ENCODE measurements at places on chromosomes 7 and 10. TPM values are rescaled to one million over a fixed set of nuclear protein-coding genes. Genes with fewer than 3 reads are reported as not detected.

- H3K27me3 ChIP-seq, result no peaks in the 10 kb centered on the region
- no peak overlapping the region for H3K27ac ChIP-seq
- H3K4me1 ChIP-seq, result no peaks in the 10 kb centered on the region
These were observed 126.9 kb downstream of the RPS24 start for GRCh38 chr10:78160591-78160990.

DNA sequence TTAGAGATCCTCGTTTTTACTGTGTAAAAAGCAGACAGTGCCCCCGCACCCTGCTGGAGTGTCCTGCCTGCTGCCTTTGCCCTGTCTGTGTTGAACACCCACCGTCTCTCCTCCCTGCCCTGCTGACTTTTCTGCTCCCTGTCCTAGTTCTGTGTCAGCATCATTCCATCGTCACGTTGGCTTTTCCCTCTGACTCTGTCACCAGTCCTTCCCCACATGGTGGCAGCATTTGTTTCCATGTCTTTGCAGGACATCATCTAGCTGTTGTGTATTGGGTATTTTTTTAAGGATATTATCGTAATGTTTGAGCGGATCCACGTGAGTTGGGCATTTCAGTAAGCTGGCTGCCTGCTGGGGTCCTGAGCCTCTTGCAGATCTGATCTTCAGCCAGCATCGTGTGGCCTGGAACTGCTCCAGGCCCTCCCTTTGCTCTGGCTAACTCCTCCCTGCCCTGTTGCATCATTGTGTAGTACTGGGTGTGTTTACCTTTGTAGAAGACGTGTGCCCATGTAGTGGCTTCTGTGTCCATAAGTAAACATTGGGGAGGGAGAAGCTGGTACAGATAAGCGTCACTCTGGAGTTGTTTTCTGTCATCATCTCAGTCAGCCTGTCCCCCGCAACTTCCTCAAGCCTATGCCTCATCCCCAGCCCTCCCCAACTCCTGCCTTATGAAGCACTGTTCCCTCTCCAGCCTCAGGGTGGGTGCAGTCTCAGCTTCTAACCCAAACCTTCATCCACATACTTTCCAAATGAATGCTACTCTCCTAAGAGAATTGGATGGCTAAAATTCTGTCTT lies 44.3 kb downstream of the TRRAP start:
- H3K4me3 ChIP-seq, result no peak overlapping the region
- H3K36me3 ChIP-seq, result no peaks in the 10 kb centered on the region
- H3K27ac ChIP-seq, result no peak overlapping the region
- no peaks in the 10 kb centered on the region for H3K27me3 ChIP-seq
- DNase-seq, result peak; percentile 92
- H3K4me1 ChIP-seq, result peaks cover 10% of the 10 kb centered on the region

DNA sequence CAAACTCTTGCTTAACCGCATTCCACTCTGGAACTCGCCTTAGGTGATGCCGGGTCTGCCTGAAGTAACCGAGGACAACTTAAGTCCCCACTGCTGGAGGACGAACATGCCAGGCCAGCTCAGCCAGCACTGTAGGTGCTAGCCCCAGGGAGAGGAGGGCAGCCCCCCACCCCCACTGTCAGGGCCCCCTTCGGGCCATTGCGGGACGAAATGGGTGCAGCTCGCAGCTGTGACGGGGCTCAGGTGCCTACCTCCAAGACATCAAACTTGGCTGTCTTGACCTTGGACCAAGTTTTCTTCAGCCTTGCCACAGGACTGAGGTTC lies 60.4 kb downstream of the CSGALNACT2 start:
- H3K36me3 ChIP-seq, result no peaks in the 10 kb centered on the region
- H3K4me1 ChIP-seq, result no peaks in the 10 kb centered on the region
- DNase-seq, result no peak
- no peak overlapping the region for H3K27ac ChIP-seq

DNA sequence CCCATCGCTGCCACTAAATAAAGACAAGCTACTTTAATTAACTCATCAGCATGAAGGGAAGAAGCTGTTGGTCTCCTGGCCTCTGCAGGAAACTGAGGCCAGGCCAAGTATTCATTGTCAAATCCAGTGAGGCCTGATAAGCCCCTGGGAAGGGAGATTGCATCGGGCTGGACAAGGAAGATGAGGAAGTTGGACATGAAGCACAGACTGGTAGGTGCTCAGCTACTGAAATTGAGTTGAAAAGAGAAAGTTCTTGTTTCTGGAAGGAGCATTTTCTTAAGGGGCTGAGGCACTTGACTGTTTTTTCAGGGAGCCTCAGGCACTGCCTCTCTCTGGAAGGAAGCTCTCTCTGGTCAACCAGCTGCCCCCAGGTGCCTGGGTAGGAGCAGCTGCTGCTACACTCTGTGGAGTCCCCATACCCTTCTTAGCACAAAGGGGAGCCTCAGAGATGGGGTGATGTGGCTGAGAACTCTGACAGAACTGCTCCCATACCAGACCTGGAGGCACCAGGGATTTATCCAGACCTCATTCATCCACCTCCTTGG lies 90.3 kb upstream of the IKZF1 start:
- no peaks in the 10 kb centered on the region for H3K36me3 ChIP-seq
- no peak overlapping the region for H3K4me3 ChIP-seq
- no peak overlapping the region for H3K27ac ChIP-seq
- H3K4me1 ChIP-seq, result no peaks in the 10 kb centered on the region
- H3K27me3 ChIP-seq, result no peaks in the 10 kb centered on the region

DNA sequence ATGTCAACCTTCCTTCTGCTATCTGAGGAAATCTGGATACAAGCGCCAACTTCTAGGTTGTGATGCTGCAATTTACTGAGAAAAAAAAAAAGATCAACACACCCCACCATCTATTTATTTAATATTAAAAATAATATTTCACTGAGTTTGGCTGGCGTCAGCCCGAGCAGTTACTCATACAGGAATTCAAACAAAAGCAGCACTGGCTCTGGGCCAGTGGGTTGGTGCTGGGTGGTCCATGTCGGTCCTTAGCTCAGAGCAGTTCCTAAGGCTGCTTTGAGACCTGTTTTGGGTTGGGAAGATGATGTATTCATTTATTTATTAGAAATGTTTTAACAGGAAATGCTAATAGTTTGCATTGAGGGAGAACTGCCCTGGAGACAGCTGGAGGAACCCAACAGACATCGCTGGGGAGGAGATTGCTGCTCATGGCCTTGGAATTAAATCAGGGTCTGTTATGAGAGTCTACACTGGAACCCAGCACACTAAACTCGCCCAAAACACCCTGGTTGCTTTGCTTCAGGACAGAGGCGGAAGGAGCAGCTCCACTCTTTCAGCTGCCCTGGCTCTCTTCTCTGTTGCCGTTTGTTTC lies 36.3 kb upstream of the GOT1 start:
- no peaks in the 10 kb centered on the region for H3K27me3 ChIP-seq
- H3K4me1 ChIP-seq, result no peaks in the 10 kb centered on the region
- H3K36me3 ChIP-seq, result no peaks in the 10 kb centered on the region

GRCh38 chr7:67309764-67310549 lies 313.3 kb downstream of the TYW1 start:
- no peak overlapping the region for H3K4me3 ChIP-seq
- DNase-seq, result no peak
- H3K27me3 ChIP-seq, result no peaks in the 10 kb centered on the region
- H3K36me3 ChIP-seq, result peaks cover 23% of the 10 kb centered on the region

GRCh38 chr7:91653286-91653685 lies 227.2 kb downstream of the MTERF1 start:
- H3K4me3 ChIP-seq, result no peak overlapping the region
- H3K36me3 ChIP-seq, result no peaks in the 10 kb centered on the region
- H3K4me1 ChIP-seq, result no peaks in the 10 kb centered on the region
- H3K27ac ChIP-seq, result no peak overlapping the region
- no peak for DNase-seq

GRCh38 chr7:148060724-148061123 lies 529.8 kb upstream of the C7orf33 start:
- no peaks in the 10 kb centered on the region for H3K36me3 ChIP-seq
- no peaks in the 10 kb centered on the region for H3K4me1 ChIP-seq
- H3K27ac ChIP-seq, result no peak overlapping the region
- no peak overlapping the region for H3K4me3 ChIP-seq
- H3K27me3 ChIP-seq, result no peaks in the 10 kb centered on the region

DNA sequence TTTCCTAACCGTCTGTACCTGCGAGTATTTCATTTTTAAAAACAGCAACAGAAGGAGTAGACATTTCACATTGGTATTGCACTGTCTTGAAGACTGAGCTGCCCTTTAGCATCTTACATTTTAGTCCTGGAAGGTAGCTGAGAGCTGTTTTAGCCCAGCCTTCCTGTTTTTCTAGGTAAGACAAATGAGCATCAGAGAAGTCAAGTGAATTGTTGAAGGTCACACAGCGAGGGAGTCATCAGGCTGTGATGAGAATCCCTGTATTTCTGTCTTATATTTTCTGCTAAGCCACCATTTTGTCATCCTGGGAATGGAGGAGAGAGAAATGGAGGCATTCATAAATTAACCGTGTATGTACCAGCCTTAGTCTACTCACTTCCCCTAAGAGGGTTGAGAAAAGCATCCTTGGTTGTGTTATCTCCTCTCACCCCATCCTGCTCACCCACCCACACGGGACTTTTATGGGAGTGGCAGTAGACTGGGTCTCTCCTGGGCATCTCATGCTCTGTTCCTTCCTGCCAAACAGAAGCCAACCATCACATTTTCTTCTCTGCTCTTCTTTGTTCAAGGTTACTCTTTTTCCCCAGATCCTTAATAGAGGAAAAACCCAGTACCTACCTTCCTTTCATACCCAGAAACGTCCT lies 8.5 kb downstream of the RBM20 start:
- H3K27me3 ChIP-seq, result no peaks in the 10 kb centered on the region
- no peak for DNase-seq
- H3K36me3 ChIP-seq, result no peaks in the 10 kb centered on the region
- no peak overlapping the region for H3K27ac ChIP-seq
- no peaks in the 10 kb centered on the region for H3K4me1 ChIP-seq

DNA sequence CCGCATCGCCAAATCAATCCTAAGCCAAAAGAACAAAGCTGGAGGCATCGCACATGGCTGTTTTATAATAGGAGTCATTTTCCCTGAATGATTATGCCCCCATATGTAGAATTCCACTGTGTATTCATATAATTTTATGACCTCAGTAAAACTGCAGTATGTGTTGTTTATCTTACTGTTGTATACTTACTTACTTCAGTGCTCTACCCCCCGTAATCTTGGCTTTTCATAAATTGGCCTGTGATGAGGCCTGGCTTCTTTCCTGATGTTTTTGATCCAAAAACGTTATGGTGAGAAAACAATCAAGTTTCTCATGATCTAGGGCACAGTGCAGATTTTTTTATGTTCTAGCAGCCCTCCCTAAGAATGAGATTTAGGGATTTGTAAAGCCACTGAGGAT lies 306.4 kb upstream of the FZD1 start:
- DNase-seq, result no peak
- H3K27ac ChIP-seq, result no peak overlapping the region

DNA sequence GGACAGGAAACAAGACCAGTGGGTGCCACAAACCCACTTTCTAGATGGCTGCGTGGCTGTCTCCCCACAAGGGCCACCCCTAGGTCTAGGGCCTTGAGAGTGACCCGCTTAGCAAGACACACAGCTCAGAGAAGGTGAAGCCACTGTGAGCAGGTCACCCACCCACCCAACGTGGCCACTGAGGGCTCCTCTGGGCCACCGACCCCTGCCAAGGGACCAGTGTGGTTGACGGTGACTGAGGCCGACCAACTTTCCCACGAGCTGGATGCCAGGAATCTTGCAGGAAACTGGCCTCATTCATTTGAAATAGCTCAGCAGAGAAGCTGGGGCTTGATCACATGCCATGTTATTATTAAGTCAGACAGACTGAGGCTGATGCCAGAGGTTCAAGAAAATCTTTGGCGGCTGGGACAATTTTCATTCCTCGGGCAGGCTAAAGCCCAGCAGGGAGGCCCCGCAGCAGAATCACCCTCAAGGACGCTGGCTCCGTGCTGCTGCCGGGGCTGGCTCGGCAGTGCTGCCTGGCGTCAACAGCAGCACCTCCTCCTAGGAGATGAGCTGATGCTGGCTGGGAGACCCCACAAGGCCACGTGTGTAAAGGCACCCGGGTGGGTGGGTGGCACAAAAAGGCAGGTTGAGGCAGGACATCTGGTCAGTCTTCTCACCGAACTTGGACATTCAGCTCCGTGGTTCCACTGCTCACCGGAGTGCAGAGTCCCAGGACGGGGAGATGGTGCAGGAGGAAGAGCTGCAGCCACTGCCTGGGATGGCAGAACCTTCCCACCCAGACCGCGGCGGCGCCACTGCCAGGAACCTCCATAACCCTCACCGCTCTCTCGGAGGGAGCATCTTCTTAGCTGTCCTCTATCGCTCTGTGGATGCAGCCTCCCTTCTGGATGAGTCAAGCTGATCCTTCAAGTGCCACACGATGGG lies 57.8 kb downstream of the ZRANB1 start:
- H3K27ac ChIP-seq, result no peak overlapping the region
- H3K27me3 ChIP-seq, result no peaks in the 10 kb centered on the region
- peak; percentile 40 for DNase-seq
- no peaks in the 10 kb centered on the region for H3K36me3 ChIP-seq
- H3K4me1 ChIP-seq, result no peaks in the 10 kb centered on the region

DNA sequence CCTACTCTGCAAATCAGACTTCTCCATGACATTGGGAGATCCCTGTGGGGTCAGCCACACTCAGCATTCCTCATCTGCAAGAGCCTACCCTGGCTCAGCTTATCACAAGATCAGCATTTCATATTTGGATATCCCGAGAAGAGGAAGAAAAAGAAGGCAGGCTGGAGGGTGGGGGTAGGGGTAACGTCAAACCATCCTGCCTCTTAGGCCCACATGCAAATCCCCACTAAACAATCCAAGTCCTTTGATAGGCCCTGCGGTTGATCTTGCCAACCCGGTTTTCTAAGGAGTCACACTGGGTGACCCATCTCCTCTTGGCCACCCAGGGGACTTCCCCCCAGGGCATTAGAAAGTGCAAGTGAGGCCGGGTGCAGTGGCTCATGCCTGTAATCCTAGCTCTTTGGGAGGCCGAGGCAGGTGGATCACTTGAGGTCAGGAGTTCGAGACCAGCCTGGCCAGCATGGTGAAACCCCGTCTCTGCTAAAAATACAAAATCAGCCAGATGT lies 128.0 kb upstream of the CALN1 start:
- H3K36me3 ChIP-seq, result no peaks in the 10 kb centered on the region
- H3K27me3 ChIP-seq, result no peaks in the 10 kb centered on the region
- no peak for DNase-seq
- no peaks in the 10 kb centered on the region for H3K4me1 ChIP-seq

DNA sequence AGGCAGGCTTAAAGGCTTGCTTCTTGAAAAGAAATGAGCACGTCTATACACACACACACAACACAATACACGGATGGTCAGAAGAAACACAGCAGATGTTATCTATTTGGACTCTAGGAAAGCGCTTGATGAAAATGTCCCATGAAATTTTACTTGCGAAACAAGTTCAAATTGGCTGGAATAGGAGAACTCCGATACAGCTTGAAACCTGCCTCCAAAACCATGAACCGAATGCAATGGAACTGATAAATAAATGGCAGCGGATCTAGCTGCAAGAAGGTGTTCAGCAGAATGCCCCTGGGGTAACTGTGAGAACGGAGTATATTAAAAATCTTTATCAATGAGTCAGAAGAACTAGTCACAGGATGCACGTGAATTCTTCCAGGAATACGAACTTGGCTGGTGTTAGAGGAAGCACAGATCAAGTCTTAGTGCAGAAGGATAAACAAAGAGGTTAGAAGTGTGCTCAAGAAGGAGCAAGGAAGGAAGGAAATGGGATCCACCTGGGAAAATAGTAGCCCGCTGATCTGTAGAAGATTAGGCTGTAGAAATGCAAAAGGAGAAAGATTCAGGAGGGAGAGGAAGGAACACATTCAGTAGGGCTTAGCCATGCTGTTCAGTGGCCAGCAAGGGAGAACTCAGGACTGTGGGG lies 142.0 kb upstream of the PRKCQ start:
- no peak overlapping the region for H3K27ac ChIP-seq
- DNase-seq, result no peak
- H3K4me3 ChIP-seq, result no peak overlapping the region
- H3K27me3 ChIP-seq, result no peaks in the 10 kb centered on the region

The COL28A1 gene
- total RNA-seq, result not detected

The ADCY1 gene
- 17.6 TPM for total RNA-seq

The MOGAT3 gene
- 14.6 TPM for total RNA-seq

The PPP1R17 gene
- total RNA-seq, result not detected

The AOC1 gene
- not detected for total RNA-seq
